Posterior vena cava (tissue), 2 donors: ENCODE measurements at places on chromosomes 11 and 22. TPM values are rescaled to one million over a fixed set of nuclear protein-coding genes. Genes with fewer than 3 reads are reported as not detected.

- DNase-seq = no peak
Observed at GRCh38 chr11:128667873-128668272, 26.0 kb upstream of the FLI1 start.

Gene OSBP2
- total RNA-seq = 2.1 TPM

Gene BRSK2
- total RNA-seq = 0.81 TPM

DNA sequence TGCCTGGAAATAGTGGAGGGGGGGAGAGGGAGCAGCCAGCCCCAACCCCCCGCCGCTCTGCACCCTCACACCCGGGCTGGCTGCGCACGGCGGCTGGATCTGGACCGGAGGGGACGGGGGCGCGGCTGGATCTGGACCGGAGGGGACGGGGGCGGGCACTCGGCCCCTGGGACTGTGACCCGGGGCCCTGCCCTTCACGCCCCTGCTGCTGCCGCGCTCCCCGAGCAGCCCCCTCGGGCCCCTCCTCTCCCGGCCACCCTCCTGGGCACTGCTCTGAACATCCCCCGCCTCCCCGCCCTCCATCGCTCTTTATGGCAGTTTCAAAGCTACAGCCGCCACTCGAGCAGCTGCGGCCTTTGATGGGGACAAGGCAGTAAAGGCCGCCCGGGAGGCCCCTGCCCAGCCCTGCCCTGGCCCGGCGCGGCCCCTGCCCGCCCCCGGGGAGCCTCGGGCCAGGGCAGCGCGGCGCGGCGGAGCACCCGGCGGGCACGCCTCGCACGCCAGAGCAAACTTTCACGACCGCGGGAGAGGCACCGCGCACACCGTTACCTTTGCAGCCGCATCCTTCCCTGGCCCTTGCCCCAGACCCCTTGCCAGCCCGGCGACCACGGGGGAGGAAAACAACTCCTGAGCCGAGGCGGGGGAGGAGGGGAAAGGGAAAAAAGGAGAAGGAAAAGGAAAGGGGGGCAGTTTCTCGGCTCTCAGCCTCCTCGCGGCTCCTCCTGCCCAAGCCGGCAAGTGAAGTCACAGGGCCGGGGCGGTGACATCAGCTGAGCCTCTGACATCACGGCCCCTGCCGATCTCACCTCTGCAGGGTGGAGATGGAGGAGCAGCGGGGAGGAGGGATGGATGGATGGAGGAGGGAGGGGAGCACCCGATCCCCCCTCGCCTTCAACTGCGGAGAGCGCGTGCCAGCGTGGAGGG, 13.1 kb upstream of the TCF20 start:
- DNase-seq = peak; percentile 83

DNA sequence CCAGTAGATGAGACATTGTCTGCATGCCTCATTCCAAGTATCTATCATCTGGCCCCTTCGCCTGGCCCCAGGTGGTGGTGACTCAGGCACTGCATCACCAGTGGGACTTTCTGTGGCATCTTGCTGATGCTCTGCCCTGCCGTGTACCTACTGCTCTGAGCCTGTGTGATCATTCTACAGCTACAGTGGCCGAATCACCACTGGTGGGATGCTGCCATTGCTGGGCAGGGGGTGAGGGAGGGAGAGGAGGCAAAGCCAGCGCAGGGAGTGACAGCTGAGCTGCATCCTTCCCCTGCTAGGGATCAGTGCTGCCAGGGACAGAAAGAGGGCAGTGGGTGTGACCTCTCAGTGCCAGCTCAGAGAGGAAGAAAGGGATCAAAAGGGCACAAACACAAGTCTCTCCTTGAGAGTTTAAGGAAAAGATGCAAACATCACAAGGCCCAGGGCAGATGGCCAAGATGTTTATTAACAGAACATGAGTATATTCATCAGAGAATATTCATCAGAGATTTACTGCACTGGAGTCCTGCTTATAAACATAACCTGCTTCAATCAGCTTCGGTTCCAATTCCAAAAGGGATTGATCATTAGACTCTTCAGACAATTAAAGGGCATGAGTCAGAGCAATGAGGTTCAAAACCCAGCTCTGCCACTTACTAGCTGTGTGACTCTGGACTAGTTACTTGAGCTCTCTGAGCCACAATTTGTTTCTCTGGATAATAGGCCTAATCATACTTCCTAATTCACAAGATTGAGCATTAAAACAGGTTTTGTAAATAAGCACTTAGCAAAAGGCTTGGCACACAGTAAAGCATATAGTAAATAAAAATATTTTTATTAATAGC, 109.8 kb downstream of the NAT10 start:
- peak; percentile 30 for DNase-seq

Gene ANO5
- total RNA-seq = 3.5 TPM

Gene FAM227A
- 0.43 TPM for total RNA-seq

GRCh38 chr11:34404280-34404679, 34.5 kb upstream of the CAT start:
- DNase-seq = no peak

- DNase-seq = peak; percentile 80
Observed at GRCh38 chr11:134032501-134033091, 36.3 kb upstream of the JAM3 start.

GRCh38 chr11:92931746-92932422, 37.6 kb upstream of the MTNR1B start:
- DNase-seq = no peak

DNA sequence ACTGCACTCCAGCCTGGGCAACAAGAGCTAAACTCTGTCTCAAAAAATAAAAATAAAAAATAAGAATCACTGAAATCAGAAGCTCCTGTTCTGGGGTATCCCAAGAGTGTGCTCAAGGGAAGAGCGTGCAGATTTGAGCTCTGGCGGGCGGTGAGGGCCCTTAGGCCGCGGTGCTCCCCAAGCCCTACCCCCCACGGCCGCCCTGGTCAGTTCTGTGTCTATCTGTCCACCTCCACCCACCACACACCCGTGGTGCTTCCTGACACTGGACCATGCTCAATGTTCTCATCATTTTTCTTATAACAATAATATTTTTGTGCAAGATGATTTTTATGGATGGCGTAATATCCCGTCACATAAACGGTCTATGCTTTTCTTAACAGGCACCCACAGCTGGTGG, 71.1 kb downstream of the RTL6 start:
- DNase-seq = no peak

Gene BARX2
- total RNA-seq = not detected

DNA sequence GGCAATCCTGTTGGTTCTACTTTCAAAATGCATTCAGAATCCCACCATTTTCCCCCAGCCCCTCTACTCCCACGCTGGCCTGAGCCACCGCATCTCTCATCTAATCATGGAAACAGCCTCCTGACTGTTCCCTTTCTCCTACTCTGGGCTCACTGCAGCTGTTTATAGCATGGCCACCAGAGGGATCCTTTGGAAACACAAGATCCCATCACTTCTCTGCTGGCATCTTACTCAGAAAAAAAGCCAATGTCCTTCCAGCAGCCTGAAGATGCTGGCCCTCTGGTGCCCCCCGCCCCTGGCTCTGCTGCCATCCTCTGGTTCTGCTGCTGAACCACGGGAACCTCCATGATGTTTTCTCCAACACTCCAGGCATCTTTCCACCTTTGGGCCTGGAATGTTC, 11.1 kb downstream of the MS4A8 start:
- no peak for DNase-seq

Gene CDC42EP1
- 56.2 TPM for total RNA-seq

DNA sequence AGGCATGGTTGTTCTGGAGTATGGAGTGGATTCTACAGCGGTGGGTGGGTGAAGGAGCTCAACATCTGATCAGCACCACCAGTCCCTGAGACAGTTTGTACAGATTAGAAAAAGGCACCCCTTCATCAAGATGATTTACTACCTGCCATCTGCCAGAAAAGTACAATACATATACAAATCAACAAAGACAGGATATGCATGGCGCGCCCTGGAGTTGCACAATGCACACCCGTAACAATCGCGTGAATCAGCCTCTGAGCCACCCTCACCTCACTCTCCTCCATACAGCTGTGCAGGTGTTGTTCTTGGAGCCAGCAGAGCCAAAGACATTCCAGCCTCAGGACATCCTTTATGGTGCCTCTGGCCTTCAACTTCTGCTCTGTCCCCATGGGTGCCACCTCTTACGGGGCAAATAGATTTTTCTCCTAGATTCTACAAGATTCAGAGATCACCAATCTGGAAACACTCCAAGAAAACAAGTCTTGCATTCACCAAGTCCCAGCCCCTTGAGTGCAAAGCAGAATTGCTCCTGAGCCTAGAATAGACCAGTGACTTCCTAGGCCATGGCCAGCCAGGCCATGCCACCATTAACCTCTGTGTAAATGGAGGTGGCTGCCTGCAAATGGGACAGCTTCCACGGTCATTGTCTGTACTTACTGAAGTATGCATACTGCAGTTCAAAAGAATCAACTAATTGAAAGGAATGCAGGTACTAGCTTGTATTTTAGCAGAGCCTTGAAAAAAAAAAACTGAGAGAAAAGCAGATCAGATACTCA, 490.9 kb downstream of the SOX6 start:
- no peak for DNase-seq

GRCh38 chr11:35360055-35360530, 59.3 kb downstream of the SLC1A2 start:
- DNase-seq = no peak

DNA sequence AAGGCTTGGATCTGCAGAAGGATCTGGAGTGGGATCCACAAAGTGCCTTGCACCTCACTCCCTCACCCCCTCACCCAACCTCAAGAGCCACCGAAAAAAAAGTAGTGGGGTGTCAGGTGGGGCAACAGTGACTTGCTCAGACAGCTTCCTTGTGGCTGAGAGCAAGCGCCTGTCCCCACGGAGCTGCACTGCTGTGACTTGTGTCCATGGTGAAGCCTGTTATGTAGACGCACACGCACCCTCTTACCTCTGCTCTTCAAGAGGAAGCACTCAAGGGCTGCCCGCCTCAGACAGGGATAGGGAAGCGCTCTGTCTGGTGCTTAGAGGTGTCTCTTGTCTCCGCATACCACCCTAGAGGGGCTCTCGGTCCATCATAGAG, 1.2 kb downstream of the DRD2 start:
- no peak for DNase-seq

GRCh38 chr11:60874421-60875365, 7.4 kb downstream of the ZP1 start:
- DNase-seq = no peak

GRCh38 chr11:82988936-82989627, 82.6 kb downstream of the RAB30 start:
- no peak for DNase-seq

- DNase-seq = no peak
Observed at GRCh38 chr11:13338427-13339069, 61.0 kb downstream of the BMAL1 start.

DNA sequence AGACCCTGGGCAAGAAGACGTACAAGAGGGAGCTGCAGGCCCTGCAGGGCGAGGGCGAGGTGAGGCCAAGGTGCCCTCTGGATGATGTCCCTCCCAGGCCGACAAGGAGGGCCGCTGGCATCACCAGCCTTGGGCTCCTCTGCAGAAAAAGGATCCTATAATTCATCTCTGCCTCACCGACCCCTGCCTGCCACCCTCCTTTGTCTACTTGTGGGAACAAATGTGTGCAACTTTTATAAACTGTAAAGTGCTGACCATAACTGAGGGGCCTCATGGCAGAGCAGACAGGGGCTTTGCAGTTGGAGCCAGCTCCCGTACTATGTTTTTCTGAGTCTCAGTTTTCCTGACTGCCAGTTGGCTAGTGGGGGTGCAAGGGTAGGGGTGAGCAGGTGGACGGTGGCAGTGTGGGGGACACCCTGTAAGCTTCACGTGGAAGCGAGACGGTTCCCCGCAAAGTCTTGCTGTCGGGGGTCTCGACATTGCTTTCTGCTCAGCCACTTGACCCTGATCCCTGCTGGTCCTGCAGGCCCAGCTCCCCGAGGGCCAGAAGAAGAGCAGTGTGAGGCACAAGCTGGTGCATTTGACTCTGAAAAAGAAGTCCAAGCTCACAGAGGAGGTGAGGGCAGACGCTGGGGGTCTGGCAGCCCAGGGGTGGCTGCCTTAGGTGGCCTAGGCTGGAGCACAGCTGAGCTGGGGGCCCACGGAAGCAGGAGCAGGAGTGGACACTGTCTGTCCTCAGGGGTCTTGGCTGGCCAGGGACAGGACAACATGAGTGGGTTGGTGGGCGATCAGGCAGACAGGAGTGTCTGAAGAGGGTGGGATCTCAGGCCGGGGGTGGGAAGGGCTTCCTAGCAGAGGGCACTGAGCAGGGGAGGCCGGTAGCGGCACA, 54.7 kb downstream of the MYO7A start:
- no peak for DNase-seq

GRCh38 chr11:2415171-2415570, 14.6 kb downstream of the TSSC4 start:
- DNase-seq = no peak

GRCh38 chr11:125347261-125347585, 148.8 kb downstream of the FEZ1 start:
- peak; percentile 34 for DNase-seq

DNA sequence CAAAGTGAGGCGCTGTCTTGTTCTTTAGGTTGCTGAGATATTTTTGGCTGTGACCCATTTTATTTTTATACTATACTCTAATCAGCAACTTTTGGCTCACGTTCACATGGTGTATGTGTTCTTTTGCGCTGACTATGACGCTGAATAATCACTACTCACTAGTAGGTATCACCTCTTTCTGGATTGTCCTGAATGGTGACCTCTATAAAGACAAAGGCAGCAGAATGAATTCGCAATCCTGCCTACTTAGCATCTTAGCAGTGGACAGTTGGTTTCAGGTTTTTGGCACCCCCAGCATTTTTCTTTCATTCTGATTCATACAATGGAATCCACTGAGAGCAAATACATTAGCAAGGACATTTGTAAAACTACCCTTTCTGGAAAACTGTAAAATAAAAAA, 351.3 kb downstream of the JRKL start:
- DNase-seq = no peak

Gene ATM
- total RNA-seq = 77.7 TPM

DNA sequence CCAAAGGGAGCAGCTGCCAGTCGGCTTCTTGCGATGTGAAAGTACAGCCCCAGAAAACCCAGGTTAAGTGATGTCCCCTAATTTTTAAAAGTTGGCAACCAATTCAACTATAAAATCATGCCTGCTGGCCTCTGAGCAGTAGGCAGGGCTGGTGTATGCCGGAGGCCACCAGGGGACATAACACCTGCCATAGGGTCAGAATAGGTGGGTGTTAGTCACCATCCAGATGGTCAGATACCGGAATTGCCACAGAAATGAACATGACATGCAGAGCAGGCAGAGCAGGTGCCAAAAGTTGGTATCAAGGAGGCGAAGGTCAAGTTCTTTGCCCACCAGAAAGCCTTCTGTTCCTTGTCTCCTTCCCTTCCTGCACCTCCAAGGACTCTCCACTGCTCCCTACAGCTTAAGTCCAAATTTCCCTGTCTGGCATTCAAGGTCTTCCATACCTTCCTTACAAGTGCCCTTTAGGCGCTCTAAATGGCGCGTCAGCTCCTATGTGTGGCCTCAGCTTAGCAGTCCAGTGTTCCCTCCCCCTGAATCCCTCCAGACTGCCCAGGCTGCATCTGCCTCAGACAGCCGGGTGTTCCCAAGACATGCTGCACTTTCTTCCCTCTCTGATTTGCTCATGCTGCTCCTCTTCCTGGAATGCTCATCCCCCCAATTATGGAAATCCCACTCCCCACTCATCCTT, 45.1 kb downstream of the PTPRJ start:
- peak; percentile 73 for DNase-seq

GRCh38 chr11:102580185-102580951, 44.8 kb downstream of the MMP20 start:
- no peak for DNase-seq

Gene TMPRSS4
- not detected for total RNA-seq
